ENCODE measurements at places on chromosomes 1 and 21.
A peak's percentile ranks its signal among the peaks of the same experiment; 100 is the strongest.

- no peak for DNase-seq
Observed at GRCh38 chr1:167132301-167133010, 38.6 kb downstream of the STYXL2 start.

DNA sequence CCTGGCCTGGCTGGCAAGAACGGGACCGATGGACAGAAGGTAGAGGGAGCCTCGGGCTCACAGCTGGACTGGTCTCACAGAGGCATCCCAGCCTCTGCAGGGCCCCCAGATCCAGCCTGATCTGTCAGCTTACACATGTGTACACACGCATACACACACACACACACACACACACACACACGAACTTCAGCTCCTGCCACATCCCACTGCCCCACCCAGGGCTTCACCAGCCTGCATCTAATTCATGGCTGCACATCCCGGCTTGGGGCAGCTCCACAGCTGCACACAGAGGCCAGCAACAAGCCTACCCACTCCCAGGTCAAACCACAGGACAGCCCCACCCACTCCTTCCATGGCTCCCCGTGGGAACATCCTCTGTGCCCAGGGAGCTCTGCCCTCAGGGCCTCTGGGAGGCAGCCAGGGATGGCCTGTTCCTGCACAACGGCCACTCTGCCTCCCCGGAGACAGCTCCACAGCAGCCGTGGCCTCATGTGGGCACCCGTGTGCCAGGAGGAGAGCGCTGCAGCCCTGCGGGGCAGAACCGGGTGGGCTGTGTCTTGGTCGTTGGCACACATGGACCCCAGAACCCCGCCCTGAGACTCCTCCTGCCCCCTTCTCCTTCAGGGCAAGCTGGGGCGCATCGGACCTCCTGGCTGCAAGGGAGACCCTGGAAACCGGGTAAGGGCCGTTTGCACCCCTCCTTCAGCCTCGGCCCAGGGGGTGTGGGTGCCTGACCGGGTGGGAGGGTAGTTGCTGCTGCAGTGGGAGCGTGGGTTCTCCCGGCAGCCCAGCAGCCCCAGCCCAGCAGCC lies 19.1 kb downstream of the COL6A2 start:
- DNase-seq = no peak

DNA sequence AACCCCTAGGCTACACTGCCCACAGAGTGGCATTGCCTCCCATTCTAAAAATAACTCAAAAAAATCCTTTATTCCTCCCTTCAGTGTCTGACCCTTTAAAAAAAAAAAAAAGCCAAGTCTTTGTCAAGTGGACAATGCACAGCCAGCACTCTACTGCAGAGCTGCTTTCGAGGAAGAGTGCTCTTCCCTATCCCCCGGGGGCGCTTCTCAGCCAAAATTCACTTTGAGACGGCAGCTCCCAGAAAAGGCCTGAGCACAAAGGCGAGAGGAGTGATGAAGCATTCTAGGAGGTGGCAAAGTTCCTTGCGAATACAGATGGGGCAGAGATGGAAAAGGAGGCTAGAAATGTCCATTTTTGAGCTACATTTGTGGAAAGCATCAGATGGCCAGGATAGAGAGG lies 23.3 kb downstream of the EPHA10 start:
- no peak for DNase-seq

DNA sequence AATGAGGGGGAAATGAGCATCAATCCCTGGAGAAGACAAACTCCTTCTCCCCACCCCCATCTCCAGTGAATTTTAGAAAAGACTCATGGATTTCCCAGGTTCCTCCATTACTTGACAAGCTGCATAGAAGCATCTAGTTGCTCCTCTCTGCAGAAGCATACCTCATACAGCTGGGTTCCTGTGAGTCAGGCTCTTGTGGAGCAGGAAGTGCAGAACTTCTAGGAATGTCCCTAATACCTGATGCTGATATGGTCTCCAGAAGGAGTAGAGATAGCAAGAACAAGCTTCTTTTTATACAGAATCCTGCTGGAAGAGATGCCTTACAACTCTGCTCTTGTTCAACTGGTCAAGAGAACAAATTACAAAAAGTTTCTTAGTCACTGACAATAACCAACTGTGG lies 105.5 kb downstream of the TNR start:
- peak; percentile 53 for DNase-seq

DNA sequence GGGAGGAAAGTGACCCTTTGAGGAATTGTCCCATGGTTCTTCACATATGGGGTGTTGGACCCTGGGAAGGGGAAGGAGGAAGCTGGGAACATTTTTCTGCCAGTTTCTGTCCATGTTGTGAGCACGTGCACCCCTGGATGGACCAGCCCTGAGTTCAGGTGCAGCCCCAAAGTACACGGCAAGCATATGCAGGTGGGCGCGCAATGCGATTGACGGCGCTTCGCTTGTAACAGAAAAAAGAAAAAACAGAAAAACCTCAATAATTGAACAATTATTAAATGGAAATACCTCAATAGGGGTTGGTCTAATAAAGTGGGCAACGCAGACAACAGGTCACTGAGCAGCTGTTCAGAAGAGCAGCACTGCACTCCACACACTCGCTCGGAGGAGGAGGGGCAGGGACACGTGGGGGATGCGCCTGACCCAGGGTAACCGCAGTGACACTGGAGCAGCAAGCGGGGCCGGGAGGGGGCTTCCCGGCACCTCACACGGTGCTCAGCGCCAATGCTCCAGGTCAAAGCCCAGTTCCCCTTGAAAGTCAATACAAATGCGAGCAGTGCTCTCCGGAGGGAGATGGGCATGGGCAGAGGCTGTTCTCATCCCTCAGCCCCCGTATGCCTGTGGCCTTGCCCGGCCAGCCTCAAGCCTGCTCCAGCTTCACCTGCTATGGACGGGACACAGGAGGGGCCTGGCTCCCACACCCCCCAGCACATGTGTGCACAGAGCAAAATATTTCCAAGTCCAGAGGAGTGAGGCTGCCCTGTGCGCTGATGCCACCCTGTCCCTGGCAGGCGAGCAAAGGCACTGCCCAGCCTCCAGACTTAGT lies 6.6 kb upstream of the ACTRT2 start:
- DNase-seq = no peak

DNA sequence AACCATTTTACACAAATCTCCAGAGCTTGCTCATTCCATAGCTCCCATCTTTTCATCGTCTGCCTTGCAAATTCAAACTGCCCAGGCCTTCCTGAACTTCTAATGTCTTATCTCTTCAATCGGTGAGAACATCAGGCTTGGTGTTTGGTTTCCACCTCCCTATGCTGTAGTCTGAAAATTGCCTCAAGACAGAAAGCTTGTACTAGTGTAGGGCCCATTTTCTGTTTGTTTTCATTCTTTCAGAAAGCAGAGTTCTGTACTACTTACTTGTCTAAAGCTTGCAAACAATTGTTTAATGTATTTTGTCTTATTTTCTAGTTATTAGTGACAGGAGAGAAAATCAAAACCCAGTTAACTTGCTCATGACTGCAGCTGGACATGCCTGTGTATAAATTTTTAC lies 16.8 kb downstream of the HOOK1 start:
- DNase-seq = peak; percentile 19

- DNase-seq = no peak
Observed at GRCh38 chr1:34695580-34695979, 59.3 kb upstream of the GJB5 start.

GRCh38 chr1:186099336-186100104 lies 275.5 kb downstream of the TPR start:
- no peak for DNase-seq

- no peak for DNase-seq
Observed at GRCh38 chr1:152621993-152622392, 910 bp downstream of the LCE3A start.

DNA sequence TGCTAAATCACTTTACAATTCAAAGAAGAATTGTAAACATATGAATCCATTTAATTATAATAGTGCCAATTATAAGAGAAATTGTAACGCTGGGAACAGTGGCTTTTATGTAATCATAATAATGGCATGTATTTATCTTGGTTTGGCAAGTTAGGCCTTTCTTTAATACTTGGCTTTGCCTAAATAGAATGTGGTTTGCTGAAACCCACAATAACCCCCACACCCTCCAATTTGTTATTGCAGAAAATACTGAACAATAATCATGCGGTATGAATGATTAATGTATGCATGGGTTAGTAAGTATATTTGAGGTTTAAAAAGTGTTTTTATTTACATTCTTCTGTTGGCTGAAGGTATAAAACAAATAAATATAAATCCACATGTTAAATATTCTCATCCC lies 138.2 kb downstream of the NFIA start:
- no peak for DNase-seq

DNA sequence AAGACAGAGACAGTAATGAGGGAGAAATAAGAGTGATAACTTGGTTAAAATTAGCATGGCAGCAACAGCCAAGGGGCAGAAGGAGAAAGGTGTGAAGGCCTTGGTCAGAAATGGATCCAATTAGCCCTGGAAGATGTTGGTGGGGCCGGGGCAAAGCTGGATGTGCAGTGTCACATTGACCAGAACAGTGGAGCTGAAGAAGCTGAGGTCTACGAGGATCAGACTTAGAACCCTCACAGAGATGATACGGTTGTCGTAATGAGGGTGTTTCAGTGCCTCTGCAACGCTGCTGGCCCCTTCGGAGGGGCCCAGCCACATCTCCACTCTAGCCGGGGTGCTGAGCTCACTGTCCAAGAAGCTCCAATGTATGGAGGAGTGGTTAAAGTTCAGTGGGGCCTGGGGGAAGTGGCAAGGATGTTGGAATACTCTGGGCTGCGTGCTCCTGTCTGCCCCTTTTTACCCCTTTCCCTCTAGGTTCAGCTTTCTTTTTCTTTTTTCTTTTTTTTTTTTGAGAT lies 14.2 kb downstream of the SH2D2A start:
- no peak for DNase-seq

GRCh38 chr21:40706176-40706575 lies 140.8 kb downstream of the DSCAM start:
- DNase-seq = no peak

GRCh38 chr21:16034446-16035190 lies 304.8 kb downstream of the USP25 start:
- DNase-seq = no peak

DNA sequence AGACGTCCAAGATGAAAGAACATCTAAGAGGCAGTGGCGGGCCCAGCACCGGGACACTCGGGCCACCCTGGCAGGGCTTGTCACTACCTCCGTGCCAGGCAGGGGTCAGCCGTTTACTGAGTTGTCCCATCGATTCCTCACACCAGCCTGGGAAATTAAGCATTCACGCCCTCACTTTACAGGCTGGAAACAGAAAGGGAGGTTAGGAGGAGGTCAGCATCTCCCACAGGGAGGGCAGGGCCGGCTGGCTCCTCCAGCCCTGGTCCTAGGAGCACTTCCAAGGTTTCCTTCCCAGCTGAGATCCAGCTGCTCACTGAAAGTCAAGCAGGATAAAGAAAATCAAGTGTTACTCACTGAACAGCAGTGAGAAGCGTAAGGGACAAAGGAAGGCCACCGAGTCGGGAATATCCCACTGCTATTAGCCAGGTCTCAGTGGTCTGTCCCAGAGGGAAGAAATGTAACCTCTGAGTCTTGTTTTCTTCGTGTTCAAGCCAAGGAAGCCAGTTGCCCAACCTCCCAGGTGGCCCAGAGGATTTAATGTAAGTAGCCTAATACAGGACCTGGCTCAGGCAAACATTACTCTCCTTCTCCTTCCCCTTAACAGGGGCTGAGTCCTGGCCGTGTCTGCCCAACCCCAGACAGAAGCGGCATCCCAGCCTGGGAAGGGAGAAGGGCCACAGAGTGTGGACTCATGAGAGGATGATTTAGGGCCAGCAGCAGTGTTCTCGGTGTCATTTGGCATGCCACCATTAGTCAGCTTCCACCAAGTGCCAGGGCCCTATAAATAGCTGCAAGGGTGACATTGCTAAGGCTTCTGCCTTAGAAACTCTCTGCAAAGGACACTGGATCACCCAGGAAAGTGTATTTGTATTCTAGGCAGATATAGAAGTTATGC lies 203.1 kb upstream of the GALNT2 start:
- no peak for DNase-seq

DNA sequence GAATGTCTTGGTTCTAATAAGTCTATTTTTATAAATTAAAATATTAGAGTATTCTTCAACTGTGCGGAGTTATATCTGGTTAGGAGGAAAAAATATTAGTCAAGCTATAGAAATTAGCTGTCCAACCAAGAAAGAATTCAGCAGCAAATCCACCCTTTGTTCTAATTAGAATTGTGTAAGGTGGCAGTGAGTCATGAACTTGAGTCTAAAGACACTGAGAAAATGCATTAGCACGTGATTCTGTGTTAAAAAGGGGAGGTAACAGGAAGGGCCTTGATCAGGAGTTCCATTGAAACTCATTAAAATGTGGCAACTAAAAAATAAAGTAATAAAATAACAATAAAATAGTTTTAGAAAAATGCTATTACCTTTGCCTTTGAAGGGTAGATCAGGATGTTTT lies 398.2 kb upstream of the RGS18 start:
- no peak for DNase-seq

DNA sequence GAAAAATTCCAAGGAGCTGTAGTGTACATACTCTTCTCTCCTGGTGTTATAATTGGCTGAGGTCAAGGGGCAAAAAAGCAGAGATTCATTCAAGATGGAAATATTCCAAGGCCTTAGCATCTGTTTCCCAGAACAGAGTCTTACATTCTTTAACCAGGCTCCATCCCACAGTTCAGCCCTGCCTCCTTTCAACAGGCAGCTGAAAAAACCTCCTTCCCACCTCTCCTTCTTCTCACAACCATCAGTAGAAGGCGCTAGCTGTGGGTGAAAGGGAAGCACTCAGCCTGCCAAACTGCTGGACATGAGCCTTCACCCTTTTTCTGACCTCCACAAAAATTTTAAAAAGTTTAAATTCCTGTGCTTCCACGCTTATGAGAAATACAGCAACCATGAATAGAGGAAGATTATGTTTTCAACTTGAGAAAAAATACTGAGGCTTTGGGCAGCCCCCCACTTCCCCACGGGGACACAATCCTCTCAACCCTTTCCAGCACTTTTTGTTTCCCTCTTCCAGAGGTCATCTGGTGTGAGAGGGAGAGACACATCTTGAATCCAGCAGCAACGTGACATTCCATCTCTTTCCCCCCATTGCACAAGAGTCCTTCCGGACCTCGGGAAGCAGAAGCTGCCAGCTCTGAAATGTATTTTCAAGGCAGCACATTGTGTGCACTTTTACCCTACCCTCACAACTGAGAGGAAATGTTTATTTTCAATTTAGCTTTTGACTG lies 43.2 kb upstream of the FMO2 start:
- peak; percentile 43 for DNase-seq

DNA sequence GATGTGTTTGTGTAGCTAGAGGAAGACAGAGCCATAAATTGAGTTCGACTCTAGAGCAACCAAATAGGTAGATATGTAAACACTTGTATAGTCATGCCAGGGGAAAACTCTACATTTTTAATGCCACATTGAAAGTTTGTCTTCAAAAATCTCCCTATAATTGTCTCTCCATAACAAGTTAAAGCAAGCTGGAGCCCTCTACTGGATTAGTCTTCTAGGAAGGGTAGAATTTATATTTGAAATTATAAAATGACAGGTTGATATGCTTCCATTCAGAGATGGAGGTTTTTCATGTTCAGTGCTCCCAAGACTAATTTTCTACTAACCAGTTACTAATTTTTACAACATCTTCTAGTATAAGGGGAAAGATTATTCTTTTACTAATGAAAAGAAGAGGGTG lies 13.1 kb upstream of the COL24A1 start:
- DNase-seq = no peak

GRCh38 chr1:66732407-66733166 lies 19.7 kb upstream of the DYNLT5 start:
- DNase-seq = no peak

Data from mesendoderm (in vitro differentiated cells).